HepG2 (cell line): ENCODE measurements at places on chromosomes 12 and 14. TPM values are rescaled to one million over a fixed set of nuclear protein-coding genes. Genes with fewer than 3 reads are reported as not detected.

The HSP90B1 gene
- 496 and 954 TPM in 2 replicates for total RNA-seq

The SPIC gene
- not detected in 2 replicates for total RNA-seq

The ASCL1 gene
- total RNA-seq, result not detected in 2 replicates

The PSME2 gene
- total RNA-seq, result 716 and 834 TPM in 2 replicates

DNA sequence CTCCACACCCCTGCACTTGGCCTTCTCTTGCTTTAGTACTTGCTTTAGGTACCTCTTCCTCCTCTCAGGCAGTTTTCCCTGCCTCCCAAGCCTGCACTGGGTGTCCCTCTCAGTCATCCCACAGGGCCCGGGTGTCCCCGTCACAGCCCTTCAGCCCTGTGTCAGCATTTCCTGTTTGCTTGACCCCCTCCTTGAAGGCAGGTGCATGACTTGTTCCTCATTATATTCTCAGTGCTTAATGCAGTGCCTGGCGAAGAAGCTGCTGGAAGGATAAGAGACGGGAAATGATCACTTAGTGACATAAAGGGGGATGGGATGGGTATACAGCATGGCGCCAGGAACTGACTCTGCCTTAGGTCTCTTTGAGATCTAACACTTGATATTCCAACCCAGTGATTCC is 61.5 kb downstream of the IQSEC3 start:
- no peak for DNase-seq

DNA sequence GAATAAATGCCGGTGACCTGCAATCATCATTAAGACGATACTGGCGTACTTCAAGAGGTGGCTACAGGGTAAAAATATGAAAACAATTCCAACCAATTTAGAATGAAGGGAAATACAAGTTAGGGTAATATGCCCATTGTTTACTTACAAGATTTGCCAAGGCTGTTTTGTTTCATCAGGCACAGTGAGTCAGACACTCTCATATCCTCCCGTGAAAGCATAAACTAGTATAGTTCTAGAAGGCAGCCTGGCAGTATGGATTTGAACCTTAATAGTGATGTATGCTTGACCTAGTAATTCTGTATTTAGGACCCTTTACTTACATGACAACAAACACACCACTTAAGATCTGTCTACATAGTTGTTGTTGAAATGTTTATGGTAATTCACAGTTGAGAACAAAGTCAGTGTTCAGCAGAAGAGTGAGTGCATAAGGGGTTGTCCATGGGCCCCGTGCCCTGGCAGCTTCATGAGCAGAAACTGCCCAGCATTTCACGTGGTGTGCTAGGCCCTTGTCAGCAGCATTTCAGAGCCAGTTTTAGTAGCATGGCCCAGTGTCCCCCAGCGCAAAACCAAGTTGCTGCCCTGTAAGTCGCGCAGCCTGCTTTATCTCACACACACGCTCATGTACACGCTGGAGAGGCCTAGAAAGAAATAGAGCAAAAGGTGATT is 80.8 kb downstream of the EP400 start:
- DNase-seq, result no peak

DNA sequence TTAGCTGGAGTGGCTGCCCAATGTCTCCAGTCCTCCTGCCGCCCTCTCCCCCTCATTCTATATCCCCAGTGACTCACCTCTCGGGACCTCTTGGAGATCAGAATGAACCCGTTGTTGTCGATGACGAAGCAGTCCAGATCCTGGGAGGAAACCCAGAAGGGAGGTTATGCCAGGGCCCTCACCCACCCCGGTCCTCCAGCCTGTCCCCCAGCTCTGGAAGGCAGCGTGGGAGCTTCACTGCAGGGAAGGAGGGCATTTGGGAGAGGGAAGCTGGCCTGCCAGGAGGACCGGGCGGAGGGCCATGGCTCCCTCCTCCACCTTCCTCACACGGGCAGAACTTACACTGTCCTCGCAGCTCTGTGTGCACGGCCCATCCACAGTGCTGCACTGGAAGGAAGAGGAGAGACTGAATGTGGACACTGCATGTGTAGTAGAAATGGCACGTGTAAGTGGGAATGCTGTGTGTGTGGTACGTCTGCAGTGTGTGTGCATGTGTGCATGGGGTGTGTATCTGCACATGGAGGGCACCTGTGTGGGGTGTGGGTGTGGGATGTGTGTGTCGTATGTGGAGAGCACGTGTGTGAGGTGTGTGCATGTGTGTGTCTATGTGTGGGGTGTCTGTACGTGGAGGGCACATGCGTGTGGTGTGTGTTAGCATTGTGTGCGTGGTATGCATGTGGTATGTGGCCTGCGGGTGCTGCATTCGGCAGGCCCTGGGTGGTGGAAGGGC is 10.0 kb upstream of the LRTM2 start:
- DNase-seq, result no peak

DNA sequence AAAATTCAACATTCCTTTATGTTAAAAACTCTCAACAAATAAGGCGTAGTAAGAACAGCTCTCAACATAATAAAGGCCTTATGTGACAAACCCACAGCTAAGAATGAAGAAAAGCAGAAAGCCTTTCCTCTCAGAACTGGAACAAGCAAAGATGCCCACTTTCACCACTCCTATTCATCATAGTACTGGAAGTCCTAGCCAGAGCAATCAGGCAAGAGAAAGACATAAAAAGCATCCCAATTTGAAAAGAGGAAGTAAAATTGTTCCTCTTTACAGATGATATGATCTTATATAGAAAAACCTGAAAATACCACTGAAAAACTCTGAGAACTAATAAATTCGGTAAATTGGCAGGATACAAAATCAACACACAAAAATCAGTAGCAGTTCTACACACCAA is 52.1 kb downstream of the STON2 start:
- no peak for DNase-seq

GRCh38 chr12:19074700-19075099 is 54.8 kb upstream of the PLEKHA5 start:
- DNase-seq, result no peak
